ENCODE measurements at places on chromosomes 5 and 9.

DNA sequence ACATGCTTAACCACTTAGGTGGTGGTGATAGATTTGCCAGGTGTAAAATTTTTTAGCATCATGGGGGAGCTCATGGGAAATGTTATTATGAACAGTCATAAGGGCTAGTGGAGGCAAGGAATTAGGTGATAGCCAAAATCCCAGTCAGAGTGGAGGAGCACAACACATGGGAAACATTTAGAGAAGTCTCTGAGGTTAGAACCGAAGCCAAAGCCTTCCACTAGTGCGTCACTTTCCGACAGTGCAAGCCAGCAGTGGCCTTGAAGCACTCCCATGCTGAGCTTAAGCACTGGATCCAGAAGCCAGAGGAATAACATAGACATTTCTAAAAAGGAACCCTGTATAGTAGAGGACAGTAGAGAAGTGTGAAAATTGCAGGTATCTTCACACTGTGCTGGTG, 101.5 kb upstream of the SNX2 start:
- DNase-seq, result no peak

- no peak for DNase-seq
Measured at GRCh38 chr5:84255315-84255714, 129.4 kb downstream of the EDIL3 start.

- no peak for DNase-seq
Measured at GRCh38 chr9:75814667-75815066, 75.8 kb upstream of the PCSK5 start.

DNA sequence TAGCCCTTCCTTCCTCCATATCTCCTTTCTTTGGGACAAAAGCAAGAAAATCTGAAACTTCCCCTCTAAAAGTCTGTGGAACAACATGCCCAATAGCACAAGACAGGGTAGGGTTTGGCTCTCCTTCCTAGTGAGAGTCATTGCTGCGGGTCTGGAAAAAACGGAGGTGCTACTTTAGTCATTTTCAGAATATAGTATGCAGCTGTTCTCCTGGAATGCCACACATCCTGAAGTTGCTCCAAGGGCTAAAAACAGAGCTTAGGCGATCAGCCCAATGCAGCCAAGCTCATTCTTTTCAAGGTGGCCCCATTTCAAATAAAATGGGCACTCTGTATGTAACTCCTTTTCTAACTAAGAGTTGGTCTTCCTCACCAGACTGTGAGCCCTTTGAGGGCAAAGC, 39.5 kb upstream of the MYOT start:
- no peak for DNase-seq

DNA sequence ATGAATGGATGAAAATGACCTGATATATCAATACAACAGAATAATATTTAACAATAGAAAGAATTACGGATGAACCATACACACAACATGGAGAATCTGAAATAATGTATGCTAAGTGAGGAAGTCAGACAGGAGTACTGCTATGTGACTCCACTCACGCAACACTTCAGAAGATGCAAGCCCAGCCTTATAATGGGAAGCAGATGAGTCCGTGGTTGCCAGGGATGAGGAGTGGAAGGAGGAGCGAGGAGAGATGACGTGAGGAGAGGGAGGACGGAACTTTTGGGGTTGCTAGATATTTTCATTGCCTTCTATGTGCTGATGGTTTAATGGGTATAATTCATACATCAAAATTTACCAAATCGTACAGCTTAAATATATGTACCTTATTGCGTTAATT, 55.4 kb upstream of the ERCC6L2 start:
- no peak for DNase-seq

DNA sequence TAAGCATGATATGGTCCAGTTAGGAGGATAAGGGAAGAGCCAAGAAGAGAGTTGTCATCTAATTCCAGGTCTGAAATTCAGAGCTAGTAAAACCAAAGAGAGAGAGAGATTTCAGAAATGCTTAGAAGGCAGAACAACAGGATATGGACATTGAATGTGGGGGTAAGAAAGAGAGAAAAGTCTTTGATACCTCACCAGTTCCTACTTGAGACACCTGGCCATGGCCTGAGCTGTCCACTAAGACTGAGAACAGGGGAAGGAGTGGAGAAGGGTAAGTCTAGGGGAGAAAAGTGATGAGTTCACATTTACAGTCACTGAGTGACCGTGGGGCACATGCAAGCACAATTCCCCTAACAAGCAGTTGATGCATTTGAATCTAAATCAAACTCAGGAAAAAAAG, 35.5 kb downstream of the TIMD4 start:
- DNase-seq, result no peak

- peak; percentile 18 for DNase-seq
Measured at GRCh38 chr5:91382530-91383026, 539 bp downstream of the ARRDC3 start.

- no peak for DNase-seq
Measured at GRCh38 chr5:172459783-172460165, 5.4 kb upstream of the SH3PXD2B start.

- DNase-seq, result no peak
Measured at GRCh38 chr5:117587111-117587510, 1012.5 kb upstream of the SEMA6A start.

GRCh38 chr5:126055348-126055729, 367.9 kb upstream of the GRAMD2B start:
- no peak for DNase-seq

DNA sequence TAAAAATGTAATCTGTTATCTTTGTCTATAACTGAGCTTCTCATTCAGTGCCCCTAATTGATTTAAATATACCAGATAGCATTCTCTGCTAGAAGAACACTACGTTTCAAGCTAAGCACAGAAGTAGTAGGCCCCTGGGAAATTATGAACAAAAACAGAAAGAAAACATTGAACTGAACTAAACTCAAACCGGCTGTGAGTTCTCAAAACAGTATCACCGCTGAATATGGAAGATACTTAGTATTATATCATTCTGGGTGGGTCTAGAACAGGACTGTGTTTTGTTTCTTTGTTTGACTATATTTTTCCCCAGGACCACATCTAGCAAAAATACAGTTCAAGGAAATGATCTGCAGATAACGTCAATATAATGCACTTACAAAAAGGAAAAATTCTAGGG, 95.1 kb upstream of the HMHB1 start:
- DNase-seq, result no peak

DNA sequence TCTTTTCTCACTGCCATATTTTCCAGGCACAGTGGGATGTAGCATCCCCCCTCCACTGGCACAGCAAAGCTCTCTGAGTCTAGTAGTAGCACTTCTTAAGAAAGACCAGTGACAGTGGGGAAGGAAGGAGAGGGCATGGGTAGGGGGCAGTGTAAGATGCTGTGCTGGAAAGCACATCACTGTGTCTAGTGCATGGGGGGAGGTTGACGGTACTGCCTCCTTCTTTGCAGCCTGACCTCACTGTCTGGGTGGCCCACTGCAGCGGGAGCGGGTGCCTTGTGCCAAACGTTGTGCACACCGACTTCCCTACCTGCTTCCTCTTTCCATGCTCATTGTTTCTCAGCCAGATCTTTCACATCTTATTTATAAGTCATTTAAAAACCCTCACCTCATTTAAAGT, 91.8 kb downstream of the PDE8B start:
- no peak for DNase-seq

DNA sequence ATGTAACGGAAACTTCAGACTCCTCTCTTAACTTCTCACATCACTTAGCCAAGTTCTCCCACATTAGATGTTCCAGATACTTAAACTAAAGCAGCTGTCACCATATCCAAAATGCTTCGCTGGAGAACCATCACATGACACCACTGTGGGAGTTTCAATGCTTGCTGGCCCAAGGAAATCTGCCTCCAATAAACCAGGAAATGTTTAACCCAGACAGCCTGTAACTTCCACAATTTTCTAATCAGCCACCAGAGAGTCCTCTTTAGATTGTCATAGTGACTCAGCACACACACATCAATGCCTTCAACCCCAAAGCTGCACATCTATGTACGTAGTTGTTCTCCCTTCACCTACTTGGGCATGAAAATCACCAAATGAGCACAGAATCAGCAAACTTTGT, 118.7 kb downstream of the LPAR1 start:
- DNase-seq, result no peak

DNA sequence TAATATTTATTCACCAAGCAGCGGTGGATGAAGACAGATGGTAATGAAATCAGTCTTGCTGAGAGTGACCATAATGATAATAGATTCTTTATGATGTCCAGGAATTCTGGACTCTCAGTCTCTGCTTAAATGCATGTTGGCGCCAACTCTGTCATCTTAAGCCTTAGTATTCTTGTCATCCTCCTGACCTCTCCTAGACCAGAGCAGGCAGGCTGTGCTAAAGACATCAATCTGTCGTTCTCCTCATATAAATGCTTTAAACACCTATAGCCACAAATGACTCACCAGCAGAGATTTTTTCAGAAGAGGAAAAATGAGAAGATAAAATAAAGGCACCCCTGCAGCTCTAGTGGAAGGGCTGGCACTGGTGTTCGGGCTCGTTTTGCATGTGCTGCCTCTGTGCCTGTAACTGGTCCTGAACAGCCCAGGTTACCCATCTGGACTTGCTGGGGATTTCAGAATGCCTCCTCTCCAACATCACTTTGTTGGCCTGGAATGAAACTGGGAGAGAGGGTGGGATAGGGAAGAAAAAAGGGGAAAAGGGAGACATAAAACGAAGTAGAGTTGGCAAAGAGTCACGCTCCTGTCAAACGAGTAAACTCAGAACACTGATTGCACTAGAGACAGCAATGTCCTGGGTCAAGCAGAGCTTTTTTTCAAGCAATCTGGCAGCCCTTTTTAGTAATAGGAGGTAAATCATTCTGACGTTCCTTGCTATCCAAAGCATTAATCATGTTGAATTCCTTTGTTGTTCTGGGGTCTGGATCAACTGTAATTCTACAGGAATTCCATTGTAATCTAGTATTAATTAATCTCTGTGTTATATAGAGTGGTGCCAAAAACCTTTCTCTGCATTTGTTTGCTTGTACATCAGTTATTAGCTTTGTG, 195.5 kb upstream of the CLINT1 start:
- no peak for DNase-seq

GRCh38 chr9:78541868-78542443, 245.0 kb downstream of the PSAT1 start:
- no peak for DNase-seq

DNA sequence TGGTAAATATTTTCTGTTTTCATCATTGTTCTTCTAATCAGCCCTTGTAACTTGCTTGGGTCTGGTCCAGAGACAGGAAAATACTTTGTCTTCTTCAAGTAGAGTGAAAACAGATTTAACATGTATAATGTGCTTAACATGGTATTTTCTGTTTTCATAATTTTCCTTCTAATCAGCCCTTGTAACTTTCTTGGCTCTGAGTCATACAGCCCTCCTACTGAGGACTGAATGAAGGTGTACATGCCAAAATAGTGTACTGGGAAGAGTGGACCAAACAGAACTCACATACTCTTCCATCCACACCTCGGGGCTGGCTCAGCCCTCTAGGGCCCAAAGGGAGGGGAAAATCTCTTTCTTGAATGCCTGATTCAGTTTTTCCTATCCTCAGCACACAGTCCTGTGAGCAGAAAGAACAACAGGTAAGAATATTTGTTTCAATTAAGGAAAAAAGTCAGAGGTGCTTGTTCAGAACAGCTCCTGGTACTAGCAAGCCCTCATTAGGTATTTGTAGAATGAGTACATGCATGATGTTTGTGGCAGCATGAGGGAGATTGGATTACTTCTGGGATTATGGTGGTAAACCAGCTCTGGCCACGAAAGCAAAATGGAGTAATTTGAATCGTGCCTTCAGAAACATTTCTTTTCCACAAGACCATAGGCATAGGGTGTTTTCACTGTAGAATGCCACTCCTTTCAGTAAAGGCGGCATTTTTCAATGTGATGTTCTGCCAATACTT, 24.2 kb upstream of the MACIR start:
- DNase-seq, result no peak

DNA sequence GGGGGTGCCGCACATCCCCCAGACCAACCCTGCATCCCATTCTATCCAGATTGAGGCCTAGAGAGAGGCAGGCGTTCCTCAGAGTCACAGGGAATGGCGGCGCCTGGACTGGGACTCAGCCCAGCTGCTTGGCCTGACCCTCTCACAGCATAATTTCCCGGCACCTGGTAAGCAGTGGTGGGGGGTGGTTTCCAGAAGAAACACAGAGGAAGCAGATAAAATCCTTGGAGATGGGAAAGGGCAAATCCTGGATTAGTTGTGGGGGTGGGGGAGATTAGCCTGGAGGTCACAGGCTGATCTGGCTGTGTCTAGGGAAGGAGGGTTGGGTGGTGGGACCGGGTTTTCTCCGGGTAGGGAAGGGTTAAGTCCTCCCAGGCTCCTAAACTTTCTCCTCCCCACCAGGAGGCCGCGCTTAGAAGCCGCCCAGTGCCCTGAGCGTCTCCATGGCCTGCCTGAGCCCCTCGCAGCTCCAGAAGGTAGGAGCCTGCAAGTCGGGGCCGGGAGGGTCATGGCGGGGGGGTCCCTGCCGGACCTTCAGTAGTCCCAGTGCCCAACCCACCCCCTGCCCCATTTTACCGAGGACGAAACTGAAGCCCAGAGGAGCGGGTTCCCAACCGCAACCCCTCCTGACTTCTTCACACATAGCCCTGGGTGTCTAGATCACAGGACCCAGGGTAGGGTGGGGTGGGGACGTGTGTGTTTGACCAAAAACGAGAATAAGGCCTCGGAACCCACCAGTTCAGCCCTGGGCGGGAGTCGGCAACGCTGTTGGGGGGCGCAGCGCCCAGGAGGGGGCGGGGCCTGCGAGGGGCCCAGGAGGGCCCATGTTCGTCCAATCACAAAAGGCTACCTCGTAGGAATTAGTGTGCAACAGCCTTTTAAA, 1.3 kb downstream of the PHYHD1 start:
- DNase-seq, result no peak

DNA sequence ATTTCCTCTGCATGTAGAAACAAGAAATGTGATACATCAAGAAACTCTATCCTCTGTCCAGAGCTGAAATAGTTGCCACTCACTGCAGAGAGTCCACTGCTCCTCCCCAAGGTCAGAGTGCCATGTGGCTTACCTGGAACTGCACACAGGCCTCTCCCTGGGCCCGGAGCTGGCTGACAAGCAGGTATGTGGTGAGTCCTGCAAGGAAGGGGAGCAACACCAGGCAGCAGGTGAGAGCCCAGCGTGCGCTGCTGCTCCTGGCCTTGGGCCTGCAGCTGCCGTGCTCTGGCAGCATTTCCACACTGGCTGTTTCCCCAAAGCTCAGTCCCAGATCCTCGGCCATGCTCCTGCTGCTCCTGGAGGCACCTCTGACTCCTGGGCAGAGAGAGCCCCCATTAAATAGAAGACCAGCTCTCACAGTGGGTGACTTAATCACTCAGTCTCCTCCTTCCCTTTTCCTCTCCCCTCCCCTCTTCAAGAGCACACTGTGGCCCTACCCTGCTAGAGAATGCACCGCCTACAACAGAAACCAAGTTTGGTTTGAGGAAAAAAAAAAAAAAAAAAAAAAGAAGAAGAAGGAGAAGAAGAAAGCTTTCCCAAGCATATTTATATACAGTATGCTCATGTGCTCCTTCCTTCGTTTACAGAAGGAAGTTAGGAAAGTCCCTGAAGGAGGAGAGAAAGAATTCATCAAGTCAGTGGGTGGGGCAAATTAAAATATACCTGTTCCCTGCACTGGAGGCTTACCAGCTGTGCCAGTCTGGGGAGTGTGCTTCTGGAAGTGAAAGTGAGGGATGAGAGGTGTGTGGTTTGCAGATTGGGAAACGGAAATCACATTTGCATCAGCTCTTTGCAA, at the start of gene TNFSF15:
TNFSF15 (minus strand) TSS at position 370 of the 856 bp plus-strand sequence; CDS start at position 343, 27 bp downstream.
- peak; percentile 7 for DNase-seq

- DNase-seq, result no peak
Measured at GRCh38 chr5:173020643-173021042, 35.5 kb upstream of the CREBRF start.

All from stimulated activated CD4-positive, alpha-beta T cell treated with anti-CD3 and anti-CD28 coated beads, Interleukin-4, amount 100 ng/mL, for 4 hours (primary cell).